ENCODE measurements at places on chromosomes 11 and 22.
A peak's percentile ranks its signal among the peaks of the same experiment; 100 is the strongest.

GRCh38 chr11:92409355-92409754 is 184.7 kb downstream of the FAT3 start:
- DNase-seq: no peak

DNA sequence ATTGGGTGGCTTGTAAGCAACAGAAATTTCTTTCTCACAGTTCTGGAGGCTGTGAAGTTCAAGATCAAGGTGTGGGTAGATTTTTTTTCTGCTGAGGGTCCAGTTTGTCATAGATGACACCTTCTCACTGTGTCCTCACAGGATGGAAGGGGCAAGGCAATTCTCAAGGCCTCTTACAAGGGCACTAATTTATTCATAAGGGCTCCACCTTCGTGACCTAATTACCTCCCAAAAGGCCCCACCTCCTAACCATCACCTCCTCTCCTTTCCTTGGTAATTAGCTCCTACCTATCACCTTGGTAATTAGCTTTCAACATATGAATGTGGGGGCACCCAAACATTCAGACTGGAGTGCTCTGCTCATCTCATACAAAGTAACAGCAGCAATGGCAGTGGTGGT is 92.3 kb upstream of the CD44 start:
- no peak for DNase-seq

DNA sequence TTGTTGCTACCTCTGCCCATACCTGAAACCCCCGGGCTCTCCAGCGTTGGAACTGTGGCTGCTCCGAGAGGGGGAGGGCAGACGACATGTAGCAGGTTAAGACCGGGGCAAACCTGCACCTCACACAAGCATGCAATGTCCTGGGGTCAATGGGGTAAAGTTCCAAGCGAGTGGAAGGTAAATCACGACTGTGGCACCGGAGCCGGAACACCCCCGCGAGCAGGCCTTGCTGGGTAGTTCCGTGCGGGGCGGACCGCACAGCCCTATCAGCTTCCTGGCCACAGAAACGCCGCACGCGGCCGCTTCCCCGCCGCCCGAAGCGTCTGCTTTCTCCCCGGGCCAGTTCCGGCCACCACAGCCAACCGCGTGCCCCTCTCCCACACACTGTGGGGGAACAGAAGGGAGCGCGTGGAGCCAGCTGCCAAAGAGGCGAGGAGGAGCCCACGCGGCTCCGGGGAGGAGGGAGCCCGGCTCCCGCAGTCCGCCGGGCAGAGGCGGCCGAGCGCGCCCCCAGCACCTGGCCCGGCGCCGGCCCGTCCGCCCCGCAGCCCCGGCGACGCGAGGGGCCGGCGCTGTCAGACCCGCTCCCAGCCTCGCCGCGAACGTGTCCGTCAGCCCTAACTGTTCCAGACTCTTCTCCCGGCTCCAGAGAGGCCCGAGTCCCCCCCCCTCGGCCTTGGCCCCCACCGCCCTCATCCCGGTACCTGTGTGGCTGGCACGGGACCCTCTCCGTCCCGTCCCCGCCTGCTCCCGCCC is 1.6 kb downstream of the SPTBN2 start:
- DNase-seq: peak; percentile 13

DNA sequence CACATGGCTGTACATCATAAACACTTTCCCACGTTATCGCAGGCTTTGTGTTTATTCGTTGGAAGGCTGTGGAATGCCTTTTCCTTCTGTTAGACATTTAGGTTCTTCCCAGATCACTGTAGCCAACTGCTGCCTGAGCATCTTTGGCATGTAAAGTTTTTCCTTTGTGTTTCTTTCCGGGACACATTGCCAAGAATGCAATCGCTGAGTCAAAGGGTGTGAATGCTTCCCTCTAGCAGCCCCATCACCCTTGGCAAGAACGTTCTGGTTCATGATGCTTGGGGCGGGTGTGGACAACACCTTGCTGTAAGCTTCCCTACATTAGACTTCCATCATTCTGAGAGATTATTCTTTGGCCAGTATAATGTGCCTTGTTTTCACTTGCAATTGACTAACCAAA is 136.2 kb downstream of the OSBP2 start:
- DNase-seq: peak; percentile 89

GRCh38 chr11:96329419-96329818 is 13.6 kb downstream of the MAML2 start:
- no peak for DNase-seq

DNA sequence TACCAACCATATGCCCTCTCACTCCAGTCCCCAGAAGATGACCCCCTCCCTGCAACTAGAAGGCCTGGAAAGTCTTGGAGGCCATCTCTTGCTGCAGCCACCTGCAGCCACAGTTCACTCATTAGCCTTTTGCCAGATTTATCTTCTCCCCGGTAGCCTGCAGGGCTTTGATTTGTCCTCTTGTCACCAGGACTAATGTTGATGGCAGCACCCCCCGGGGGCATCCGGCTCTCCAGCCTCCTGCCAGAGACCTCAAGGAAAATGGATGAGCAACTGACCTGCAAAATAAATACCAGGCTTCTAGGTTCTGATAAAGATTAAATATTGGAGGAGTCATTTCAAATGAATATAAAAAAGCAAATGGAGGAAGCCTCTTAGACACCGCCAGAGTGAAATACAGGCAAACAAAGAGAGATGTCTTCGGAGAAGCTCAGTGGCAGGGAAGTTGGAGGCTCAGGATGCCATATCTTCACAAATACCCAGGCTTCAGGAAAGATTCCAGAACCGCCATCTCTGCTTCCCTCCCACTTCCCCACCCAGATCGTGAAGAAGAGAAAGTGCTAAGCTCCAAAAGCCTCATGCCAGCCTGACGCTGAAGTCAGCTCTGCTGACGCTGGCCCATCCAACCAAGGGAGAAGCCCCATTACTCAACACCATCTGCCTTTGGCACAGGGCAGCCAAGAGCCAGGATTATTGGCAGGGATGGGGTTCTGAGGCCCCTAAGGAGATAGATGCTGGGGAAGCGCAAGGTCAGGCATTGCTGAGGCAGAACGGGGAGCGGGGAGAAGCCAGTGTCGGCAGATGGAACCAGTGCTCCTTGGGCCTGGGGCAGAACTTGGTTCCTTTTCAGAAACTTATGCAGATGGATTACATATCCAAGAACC is 362.7 kb downstream of the CADM1 start:
- no peak for DNase-seq

GRCh38 chr22:24727218-24727851 is 47.2 kb downstream of the PIWIL3 start:
- DNase-seq: peak; percentile 74

All from A172 (cell line).